ENCODE measurements at places on chromosomes 2 and 18.

DNA sequence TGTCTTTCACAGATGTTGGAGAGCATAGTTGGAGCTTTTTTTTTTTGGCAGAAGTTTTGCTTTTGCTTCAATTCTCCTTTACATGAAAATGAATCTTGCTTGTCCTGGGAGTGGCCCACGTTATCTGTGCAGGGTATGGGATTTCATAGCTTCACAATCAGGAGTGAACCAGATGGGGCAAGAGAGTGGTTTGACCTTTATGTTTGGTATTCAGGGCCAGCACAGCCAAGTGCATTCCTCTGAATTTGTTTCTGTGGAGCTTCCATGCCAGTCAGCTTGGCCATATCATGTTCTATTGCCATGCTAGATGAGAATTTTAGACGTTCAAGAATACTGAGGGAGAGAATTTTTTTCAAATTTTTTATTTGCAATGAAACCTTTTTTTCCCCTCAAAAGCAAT, 116.6 kb downstream of the PRPF40A start:
- no peak for DNase-seq

GRCh38 chr18:13872373-13872772, 43.0 kb downstream of the MC2R start:
- DNase-seq = no peak

DNA sequence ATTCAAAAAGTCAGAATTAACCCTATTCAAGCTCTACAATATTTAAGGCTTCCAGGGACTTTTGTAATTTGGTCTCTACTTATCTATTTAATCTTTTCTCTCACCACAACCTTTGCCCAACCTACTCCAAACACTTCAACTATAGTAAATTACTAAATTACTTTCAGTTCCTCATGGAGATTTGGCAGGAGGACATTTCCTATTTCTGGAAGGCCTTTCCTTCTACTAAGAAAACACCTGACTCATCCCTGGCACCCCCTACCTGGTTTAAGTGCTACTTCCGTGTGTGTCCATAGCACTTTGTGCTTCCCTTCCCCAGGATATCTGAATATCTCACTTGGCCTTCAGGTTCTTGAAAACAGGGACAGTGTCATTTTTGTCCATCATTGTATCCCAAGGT, 96.3 kb downstream of the UPP2 start:
- DNase-seq = no peak

DNA sequence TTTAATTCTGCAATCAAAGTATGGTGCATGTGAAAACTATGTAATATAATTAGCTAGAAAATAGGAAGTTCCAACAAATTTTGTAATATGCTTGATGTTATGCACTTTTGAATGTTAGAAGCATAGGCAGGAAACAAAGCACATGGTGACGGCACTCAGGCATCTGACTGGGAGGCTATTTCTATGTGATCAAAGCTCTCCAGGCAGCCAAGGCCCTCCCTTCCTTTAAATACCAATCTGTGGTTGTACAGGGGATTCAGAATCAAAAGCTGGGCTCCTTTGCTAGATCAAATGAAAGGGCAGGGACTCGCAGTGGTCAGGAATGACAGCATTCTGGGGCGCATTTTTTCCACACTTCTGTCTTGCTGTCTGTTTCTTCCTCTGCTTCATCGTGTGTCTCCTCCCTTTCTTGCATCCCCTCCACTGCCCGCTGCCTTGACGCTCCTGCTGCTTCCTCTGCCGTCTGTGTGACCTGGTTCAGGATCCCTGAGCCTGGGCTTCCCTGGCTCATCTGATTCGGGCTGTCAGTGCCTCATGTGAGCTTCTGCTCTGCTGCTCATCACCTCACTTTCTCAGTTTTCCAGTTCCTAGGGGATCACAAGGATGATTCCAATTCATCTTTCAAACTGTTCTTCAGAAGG, 30.9 kb downstream of the TMEM182 start:
- no peak for DNase-seq

DNA sequence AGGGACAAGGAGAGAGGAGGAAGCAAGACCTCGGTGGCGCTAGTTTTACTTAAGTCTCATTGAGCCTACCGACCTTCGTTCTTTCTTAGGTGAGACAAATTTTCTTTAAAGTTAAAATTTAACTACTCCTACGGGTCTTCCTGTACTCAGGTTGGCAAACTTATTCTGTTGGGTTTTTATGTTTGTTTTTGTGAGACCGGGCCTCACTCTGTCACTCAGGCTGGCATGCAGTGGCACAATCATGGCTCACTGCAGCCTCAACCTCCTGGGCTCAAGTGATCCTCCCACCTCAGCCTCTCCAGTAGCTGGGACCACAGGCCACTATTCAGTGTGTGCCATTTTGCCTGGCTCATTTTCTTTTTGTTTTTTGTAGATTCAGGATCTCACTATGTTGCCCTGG, 189.0 kb downstream of the TNS1 start:
- no peak for DNase-seq

DNA sequence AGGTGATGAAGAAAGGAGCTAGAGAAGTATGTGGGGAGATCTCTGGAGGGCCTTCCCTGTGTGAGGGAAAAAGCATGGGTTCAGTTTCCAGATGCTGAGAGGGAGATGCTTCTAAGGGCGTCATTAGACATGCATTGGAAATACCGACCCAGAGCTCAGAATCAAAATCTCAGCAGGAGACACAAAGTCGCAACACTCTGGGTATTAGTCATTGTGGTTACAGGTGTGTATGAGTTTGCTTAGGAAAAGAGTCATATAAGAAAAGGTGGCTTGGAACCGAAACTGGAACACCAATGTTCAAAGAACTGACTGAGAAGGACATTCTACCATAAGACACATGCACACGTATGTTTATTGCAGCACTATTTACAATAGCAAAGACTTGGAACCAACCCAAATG, 477.1 kb downstream of the FBXO15 start:
- DNase-seq = no peak

DNA sequence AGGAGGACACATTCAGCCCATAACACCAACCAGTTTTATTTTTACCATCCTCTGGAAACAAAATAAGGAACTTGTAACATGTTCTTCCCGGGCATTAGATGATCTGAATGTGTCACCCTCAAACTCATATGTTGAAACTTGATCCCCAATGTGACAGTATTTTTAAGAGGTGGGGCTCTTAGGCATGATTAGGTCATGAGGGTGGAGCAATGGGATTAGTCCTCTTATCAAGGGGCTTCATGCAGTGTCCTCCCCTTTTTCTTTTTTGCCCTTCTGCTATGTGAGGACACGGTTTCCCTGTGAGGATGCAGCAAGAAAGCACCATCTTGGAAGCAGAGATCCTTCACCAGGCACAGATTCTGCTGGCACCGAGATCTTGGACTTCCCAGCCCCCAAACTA, 401.5 kb upstream of the TRIB2 start:
- DNase-seq = no peak

- no peak for DNase-seq
Observed at GRCh38 chr2:160736148-160737028, 242.8 kb upstream of the RBMS1 start.
